ENCODE measurements at places on chromosomes 1 and 21.

DNA sequence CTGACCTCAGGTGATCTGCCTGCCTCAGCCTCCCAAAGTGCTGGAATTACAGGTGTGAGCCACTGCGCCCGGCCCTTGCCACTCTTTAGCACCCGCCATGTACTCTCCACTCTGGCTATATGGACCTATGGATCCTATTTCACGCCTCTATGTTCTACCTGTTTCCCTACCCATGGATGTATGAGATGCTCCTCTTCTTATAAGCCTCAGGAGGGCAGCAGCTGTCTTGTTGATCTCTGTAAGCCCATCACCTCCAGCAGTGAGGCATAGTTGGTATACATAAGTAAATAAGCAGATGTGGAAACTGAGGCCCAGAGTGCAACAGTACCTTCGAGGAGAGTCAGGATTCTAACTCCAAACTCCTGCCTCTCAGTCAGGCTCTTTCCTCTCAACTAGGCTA lies 24.7 kb upstream of the ARTN start:
- DNase-seq, result no peak

GRCh38 chr1:73781251-73781650 lies 416.7 kb downstream of the LRRIQ3 start:
- no peak for DNase-seq

- DNase-seq, result no peak
Observed at GRCh38 chr1:159646687-159647086, 59.1 kb downstream of the APCS start.

DNA sequence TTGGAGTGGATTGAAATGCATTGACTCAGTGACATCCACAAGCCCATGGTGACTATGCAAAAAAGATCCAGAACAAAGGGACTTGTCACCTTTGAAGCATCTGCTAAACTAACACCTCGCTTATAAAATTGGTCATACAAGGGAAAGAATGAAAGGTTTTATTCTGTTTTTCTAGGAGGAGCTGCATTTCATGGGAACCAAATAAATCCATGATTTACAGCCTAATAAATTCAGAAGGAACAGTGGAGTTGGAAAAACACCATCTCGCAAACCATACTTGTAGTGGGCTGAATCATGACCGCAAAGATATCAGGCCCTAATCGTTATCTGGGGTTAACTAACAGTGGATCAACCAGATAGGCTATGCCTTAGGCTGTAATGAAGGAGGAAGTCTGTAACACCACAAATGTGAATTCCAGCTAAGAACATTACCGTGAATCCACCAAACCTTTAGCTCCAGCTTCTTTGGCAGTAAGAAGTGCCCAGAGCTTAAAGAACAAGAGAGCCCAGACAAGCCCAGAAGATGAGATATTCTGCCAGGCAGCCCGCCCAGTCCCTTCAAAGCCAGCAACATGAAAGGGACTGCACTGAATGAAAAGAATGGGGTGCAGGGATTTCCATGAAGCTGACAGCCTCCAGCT lies 27.4 kb downstream of the RSPH1 start:
- peak; percentile 13 for DNase-seq

GRCh38 chr1:87733386-87733785 lies 404.7 kb downstream of the LMO4 start:
- DNase-seq, result no peak

DNA sequence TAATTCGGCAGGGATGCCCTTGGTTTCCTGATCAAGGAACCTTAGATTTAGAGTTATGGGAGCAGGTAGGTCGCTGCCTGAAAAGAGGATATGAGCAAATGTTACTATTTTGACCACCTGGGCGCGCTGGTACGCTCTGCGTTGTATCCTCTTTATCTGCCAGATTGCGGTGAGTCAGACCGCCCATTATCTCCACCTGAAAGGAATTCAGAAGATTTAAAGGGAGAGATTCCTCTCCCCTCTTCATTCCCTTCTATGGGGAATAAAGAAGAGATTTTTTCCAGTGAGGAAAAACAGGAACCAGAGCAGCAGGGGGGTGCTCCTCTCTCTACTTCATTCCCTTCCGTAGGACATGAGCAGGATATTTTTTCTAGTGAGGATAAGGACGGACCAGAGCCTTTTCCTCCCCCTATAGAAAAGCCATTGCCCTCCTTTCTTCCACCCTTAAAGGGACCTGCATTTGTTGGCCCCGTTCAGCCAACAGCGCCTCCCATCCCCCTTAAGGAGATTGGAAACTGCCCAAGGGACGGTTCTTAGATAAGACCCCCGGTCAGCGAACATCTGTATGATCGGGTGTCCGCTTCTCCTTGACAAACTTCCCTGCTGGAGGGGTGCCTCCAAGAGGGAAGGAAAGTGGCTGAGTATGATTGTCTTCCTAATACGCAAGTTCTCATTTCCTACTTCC lies 34.1 kb downstream of the CLCA1 start:
- no peak for DNase-seq

- DNase-seq, result no peak
Observed at GRCh38 chr1:229223498-229223897, 47.4 kb upstream of the RAB4A start.

DNA sequence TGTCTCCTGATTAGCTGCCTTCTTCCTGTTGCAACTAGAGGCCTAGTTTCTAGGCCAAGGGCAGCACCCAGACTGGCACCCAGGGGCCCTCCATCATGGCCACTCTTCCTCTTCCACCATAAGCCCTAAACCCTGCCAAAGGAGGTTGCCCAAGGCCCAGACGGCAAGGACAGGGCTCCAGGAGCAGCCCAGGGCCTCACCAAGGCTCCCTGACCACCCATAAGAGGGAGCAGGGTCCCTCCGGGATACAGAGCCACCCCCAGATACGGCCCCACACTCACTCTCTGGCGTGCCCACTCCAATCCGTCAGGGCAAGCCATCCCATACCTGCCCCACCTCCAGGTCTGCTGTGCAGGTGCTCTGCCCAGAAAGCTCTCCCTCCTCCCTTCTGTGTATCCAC lies 79.9 kb downstream of the ITPKB start:
- DNase-seq, result no peak

DNA sequence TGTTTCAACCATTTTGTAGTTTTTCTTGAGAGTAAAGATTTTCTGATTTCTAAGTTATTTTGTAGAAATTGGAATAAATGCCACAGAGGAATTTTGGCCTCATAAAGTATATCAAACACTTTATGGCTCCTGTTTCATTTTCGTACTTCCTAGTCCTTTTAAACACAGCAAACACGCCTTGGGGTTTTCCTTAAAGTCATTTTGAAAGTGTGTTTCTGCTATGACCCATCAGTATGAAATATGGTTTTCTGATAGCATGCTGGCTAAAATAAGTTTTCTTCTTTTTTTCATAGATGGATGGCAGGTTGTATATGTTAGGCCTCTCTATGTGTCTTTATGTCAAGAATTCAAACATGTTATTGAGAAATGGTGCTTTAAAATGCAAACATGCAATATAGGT lies 940.1 kb upstream of the TMPRSS15 start:
- no peak for DNase-seq

- peak; percentile 87 for DNase-seq
Observed at GRCh38 chr1:37486680-37487618, 12.6 kb downstream of the ZC3H12A start.

DNA sequence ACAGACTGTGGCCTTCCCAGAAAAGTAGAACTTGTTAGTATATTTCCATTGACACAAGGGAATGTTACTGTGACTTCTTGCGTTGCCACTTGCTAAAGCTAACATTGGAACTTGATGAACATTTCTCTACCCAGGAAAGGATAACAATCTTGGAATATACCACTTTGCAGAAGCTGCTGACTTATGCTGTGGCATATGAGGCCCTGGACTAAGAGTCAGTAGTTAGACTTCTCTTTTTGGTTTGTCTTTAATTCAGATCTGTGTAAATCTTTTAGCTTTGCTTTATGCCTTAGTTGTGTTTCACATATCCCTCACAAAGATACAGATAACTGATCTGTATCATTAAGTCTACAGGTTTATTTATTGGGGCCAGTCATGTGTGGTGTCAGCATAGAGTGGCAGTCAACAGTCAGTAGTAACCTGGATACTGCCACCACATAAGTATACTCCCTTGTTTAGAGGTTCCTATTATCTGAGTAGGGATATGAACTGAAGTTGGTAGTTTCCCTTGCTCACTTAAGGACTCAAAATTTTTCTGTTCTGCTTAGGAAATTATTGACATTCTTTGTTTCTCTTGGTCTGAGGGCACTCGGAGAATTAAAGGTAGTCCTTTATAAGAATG lies 14.7 kb downstream of the RNF2 start:
- DNase-seq, result no peak

GRCh38 chr21:15852146-15852545 lies 122.4 kb downstream of the USP25 start:
- no peak for DNase-seq

GRCh38 chr1:89306273-89306672 lies 33.6 kb upstream of the GBP5 start:
- no peak for DNase-seq

GRCh38 chr1:1796466-1796865 lies 18.2 kb upstream of the NADK start:
- DNase-seq, result no peak

DNA sequence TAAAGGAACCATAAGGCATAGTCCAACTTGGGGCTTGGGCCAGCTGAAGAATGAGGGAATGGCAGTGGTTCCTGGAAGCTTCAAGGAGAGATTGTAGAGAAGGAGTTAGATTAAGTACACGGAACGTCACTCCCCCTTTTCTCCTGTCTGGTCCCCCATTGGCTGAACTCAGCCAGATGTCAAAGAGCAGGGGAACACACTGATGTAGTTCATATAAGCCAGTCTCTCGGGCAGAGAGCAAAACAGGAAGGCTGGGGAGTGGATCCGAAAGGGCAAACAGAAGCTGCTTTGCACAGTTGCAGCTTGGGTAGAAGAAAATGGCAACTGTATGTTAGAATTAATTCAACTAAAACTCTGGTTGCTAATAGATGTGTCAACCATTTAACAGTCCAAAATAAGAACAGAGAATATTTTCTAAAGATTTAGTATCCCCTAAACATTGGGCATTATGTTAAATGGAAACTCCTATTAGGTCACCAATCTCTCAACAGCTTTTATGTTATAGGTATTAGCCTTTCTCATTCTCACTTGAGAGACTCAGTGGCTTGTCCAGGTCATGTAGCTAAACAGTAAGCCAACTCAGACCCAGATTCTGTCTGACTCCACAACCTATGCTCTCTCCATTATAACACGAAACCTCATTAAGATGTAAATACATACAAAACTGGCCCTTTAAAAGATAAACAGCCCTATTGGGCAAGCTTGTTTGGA lies 600.7 kb upstream of the USP24 start:
- DNase-seq, result no peak

DNA sequence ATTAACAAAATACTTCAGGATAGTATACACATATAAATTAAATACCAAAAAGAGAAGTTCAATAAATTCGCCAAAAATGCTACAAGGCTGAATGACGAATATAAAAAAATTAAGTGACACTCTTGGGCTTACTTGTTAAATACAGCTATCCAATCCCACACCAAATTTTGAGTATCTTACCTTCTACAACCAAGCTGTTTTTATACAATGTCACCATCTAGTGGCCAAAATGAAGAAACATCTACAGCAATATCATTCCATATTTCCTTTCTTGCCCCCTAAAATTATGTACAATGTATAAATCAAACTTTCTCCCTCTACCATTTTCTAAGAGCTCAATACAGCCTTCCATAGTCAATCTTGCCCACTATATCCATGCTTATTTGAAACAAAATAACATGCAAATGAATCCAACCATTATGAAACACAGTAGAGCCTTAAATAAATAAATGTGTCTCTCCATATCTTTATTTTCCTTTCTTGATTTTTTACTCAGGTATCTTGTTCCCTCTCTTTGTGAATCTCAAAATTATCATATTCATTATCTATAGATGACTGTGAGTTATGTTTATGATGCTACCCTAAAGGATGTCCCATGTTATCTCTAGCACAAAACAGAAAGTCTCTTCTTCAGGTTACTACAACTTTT lies 86.3 kb downstream of the ACBD6 start:
- no peak for DNase-seq

GRCh38 chr1:69645477-69645876 lies 77.8 kb downstream of the LRRC7 start:
- no peak for DNase-seq

- DNase-seq, result peak; percentile 2
Observed at GRCh38 chr21:36310016-36310415, 10.0 kb upstream of the MORC3 start.

DNA sequence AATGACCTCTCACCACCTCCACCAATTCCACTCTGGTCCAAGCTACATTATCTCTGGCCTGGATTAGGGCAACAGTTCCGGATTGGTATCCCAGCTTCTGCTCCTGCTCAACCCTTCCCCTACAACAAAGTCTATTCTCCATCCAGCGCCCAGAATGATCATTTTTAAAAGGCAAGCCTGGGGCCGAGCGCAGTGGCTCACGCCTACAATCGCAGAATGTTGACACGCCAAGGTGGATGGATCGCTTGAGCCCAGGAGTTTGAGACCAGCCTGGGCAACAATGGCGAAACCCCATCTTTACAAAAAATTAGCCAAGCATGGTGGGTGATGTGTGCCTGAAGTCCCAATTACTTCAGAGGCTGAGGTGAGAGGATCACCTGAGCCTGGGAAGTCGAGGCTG lies 2.2 kb downstream of the LYST start:
- DNase-seq, result no peak

DNA sequence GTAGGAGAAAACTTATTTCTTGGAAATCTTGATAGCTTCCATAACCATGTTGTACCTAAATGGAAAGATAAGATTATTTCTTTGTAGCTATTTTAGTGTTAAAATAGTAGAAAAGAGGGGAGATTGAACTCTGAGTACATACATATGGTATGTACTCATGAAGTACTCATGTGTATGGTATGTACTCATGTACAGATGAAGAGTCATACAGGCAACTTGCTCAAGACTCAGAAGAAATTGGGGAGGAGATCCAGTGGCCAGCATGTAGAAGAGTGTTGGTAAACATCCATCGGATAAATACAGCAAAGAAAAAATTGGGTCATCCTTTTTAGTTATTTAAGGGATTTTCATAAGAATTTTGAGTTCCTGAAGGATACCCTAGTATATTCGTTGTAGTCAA lies 29.0 kb downstream of the MDM4 start:
- DNase-seq, result no peak

DNA sequence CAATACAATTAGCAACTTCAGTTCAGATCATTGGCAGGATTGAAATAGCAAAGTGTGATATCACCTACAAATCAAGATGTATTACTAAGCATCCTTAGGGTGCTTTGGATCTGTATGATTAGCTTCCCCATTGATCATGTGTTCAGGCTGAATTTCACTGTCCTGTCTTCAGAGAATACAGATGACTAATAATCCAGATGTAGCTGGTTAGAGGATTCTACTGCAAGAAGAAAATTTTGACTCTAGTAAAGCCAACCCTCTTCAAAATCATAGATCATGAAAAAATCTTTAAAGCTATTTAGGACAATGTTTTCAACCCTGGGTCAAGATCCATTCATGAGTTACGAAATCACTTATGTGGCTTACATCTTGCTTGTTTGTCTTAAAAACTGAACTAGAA lies 184.4 kb downstream of the PTGER3 start:
- DNase-seq, result no peak

Data from suprapubic skin (tissue), 4 donors.